Amygdala (tissue), 56 donors: ENCODE measurements at places on chromosomes 2 and 18.

DNA sequence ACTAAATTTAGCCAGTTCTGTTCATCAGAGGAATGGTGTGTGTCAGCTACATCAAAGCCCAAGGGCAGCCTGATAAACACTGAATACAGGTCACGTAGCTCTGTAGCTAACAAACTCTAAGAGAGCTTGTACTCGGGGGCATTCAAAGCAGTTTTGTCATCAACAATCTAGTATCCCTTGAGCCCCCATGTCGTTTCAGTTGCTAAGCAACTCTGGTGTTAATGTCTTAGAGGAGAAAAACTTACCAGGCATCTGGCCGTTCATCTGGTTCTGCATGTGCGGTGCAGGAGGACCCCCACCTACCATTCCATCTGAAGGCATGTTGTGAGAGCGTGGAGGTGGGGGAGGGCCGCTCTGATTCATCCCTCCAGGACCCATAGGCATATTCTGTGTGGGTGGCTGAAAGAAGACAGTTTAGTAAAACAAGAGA is 33.1 kb downstream of the SS18 start:
- no peak for DNase-seq

DNA sequence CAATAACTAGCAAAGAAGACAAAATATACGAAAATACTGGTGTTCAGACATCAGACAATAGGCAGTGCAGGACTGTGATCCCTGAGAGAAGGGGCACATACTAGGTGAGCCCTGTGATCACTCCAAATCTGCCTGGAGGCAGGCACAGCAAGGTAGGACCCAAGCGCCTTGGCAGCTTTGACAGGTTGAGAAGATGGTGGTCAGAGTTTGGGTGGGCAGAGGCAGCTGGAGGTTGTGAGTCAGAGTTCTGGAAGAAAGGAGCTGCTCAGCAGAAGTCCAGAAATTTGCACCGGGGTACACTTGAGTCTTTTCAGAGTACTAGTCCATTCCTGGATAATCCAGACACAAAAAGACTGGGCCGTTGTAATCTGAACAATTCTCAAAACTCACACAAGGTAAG is 14.0 kb downstream of the KIF1A start:
- no peak for DNase-seq

DNA sequence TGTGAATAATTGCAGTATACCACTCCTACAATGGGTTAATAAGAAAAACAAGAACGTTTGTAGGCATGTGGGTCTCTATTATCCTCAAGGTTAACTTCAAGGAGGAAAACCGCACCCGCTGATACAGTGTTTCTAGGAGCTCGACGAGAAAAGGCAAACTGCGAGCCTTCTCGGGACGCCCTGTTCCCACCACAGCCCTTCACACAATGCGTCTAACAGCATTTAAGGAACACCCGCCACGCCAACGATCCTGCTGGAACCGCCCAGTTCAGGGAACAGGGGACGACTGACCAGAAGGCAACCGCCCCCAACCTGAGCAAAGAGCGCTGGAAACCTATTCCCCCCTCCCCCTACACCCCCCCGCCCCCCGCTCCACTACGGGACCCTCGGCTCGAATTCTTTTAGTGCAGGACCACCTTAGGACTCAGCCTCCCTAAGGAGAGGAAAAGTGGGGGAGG is 710 bp upstream of the TMSB10 start:
- peak; percentile 28 for DNase-seq

DNA sequence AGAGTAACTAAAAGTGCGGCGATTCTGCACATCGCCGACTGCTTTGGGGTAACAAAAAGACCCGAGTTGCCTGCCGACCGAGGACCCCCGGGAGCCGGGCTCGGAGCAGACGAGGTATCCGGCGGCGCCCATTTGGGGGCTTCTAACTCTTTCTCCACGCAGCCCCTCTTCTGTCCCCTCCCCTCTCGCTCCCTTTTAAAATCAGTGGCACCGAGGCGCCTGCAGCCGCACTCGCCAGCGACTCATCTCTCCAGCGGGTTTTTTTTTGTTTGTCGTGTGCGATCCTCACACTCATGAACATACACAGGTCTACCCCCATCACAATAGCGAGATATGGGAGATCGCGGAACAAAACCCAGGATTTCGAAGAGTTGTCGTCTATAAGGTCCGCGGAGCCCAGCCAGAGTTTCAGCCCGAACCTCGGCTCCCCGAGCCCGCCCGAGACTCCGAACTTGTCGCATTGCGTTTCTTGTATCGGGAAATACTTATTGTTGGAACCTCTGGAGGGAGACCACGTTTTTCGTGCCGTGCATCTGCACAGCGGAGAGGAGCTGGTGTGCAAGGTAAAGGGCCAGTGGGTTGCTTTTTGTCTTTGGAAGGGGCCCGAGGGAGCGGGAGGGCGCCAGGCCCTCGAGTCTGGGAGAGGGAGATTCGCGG is 1.4 kb downstream of the TRIB2 start:
- no peak for DNase-seq

- DNase-seq, result no peak
Observed at GRCh38 chr18:53486296-53486695, 738.2 kb downstream of the MBD2 start.

DNA sequence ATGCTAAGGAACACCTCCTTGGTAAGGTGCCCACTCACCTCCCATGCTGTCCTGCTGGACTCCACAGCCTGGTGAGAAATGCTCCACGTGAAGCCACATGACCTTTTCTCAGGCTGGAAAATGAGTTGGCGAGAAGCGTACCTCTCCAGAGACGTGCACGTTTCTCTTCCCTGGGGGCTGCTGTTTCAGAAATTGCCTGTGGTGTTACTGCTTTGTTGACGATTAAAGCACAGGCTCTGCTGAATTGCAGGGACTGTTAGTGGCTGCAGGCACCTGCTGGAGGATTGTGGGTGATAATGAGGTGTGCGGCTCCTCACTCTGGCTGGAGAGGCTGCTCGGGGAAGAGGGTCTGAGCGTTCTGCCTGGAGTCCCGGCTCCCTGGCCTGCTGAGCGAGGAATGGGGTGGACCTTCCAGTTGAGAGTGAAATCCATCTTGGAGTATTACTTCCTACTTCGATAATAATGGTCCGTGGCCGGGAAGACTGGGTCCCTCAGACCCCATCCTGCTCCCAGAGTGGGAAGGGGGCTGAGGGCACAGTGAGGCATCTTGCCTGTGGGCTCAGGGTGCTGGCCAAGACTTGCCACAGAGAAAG is 199.3 kb upstream of the HDAC4 start:
- no peak for DNase-seq
